SJSA1 (cell line): ENCODE measurements at places on chromosomes 12 and 14. TPM values are rescaled to one million over a fixed set of nuclear protein-coding genes. Genes with fewer than 3 reads are reported as not detected.

CGRRF1 gene
- 6.5 and 17.3 TPM in 2 replicates for total RNA-seq

- H3K27me3 ChIP-seq, result no peaks in the 10 kb centered on the region
- no peak overlapping the region for H3K4me3 ChIP-seq
- DNase-seq, result no peak
- H3K27ac ChIP-seq, result no peak overlapping the region
- H3K36me3 ChIP-seq, result no peaks in the 10 kb centered on the region
Observed at GRCh38 chr12:6362403-6362802, 13.0 kb downstream of the SCNN1A start.

GRCh38 chr14:23365732-23366425 is 907 bp upstream of the EFS start:
- H3K27me3 ChIP-seq, result peaks cover 51% of the 10 kb centered on the region
- DNase-seq, result no peak
- H3K36me3 ChIP-seq, result no peaks in the 10 kb centered on the region
- no peaks in the 10 kb centered on the region for H3K4me1 ChIP-seq
- no peak overlapping the region for H3K27ac ChIP-seq
- no peak overlapping the region for H3K4me3 ChIP-seq

DNA sequence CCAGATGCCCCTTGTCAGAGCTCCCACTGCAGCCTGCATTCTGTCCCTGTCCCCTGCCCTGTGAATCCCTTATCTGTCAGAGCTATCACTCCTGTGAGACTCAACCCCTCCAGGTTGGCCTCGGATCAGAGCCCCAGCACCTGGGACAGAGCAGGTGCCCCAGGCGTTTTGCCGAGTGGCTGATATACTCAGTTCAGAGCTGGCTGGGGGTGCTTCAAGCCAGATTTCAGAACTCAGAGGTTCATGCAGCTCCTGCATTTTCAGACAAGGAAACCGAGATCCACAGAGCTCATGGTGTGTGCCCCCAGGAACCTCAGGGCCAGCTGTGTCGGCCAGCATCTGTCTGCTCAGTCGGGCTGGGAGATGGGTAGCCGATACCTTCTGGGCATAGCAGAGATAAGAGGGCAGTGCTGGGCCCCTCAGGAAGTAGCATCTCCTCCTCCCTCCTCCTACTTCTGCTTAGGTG is 228.0 kb upstream of the RTL1 start:
- no peak overlapping the region for H3K27ac ChIP-seq
- H3K4me3 ChIP-seq, result no peak overlapping the region
- peaks cover 10% of the 10 kb centered on the region for H3K4me1 ChIP-seq
- H3K27me3 ChIP-seq, result no peaks in the 10 kb centered on the region

DNA sequence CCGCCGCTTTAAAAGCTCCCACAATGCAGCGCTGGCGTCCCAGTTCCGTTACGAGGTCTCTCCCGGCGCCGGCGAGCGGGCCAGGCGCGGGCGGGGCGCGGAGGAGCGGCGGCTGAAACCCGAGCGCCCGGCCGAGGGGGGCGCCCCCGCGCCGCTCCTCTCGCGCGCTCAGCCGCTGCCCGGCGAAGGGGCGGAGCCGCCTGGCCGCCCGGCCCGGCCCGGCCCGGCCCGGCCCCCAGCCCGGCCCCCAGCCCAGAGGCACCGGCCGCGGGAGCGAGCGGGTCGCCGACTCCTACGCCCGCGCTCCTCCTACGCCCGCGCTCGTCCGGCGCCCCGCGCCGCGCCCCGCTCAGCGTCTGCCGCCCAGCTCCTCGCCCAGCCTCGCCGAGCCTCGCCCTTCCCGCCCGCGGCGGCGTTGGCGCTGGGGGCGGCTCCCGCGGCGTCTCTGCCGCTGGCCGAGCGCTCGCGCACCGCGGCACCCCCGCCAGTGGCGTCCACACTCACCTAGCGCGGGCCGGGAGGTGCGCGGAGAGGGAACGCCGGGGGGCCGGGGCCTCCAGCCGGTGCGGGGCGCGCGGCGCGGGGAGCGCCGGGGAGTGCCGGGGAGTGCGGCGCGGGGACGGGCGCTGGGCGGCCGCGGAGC is at the start of gene RASSF8:
TSS of gene RASSF8 (plus strand) at position 255 of the 643 bp plus-strand sequence. CDS start 96,662 bp downstream, outside the sequence.
- peak within 1 kb of the TSS; percentile 93 for H3K4me3 ChIP-seq
- peak within 1 kb of the TSS; percentile 99 for H3K27ac ChIP-seq
- no peak for DNase-seq
- H3K27me3 ChIP-seq, result no peaks in the 10 kb centered on the region
- H3K36me3 ChIP-seq, result peaks cover 18% of the 10 kb centered on the region

DNA sequence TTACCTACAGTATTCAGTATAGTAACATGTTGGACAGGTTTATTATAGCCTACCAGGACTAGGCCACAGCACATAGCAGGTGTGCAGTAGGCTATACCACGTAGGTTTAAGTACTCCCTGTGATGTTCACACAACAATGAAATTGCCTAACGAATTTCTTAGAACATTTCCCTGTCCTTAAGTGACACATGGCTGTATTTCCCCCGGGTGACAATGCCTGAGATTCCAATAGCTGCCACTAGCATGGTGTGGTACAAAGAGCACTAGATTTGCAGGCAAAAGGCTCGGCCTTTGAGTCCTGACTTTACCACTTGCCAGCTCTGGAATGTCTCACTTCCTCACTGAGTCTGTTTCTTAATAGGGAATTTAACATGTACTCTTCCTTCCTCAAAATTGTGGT is 19.7 kb downstream of the PTPN21 start:
- H3K4me1 ChIP-seq, result peaks cover 6% of the 10 kb centered on the region
- H3K27ac ChIP-seq, result no peak overlapping the region
- no peak overlapping the region for H3K4me3 ChIP-seq
- peaks cover 62% of the 10 kb centered on the region for H3K36me3 ChIP-seq

- no peaks in the 10 kb centered on the region for H3K36me3 ChIP-seq
- H3K4me1 ChIP-seq, result no peaks in the 10 kb centered on the region
- DNase-seq, result no peak
- H3K27ac ChIP-seq, result no peak overlapping the region
Observed at GRCh38 chr12:4011597-4011996, 138.4 kb upstream of the PARP11 start.
